ENCODE measurements at places on chromosomes 2 and 18. TPM values are rescaled to one million over a fixed set of nuclear protein-coding genes. Genes with fewer than 3 reads are reported as not detected.

The CCDC102B gene
- 3.6 TPM for total RNA-seq

The WDPCP gene
- 5.4 TPM for total RNA-seq

The L3MBTL4 gene
- total RNA-seq: 0.33 TPM

The ARHGAP25 gene
- total RNA-seq: 5.2 TPM

The CTLA4 gene
- total RNA-seq: not detected

The CFC1 gene
- total RNA-seq: not detected

The TSPYL6 gene
- 0.10 TPM for total RNA-seq

The FLACC1 gene
- 0.65 TPM for total RNA-seq

The CD302 gene
- 14.4 TPM for total RNA-seq

The CCDC68 gene
- total RNA-seq: 1.6 TPM

Measured in vein endothelial cell (primary cell).